ENCODE measurements at places on chromosomes 7 and 10. TPM values are rescaled to one million over a fixed set of nuclear protein-coding genes. Genes with fewer than 3 reads are reported as not detected.
A peak's percentile ranks its signal among the peaks of the same experiment; 100 is the strongest.

DNA sequence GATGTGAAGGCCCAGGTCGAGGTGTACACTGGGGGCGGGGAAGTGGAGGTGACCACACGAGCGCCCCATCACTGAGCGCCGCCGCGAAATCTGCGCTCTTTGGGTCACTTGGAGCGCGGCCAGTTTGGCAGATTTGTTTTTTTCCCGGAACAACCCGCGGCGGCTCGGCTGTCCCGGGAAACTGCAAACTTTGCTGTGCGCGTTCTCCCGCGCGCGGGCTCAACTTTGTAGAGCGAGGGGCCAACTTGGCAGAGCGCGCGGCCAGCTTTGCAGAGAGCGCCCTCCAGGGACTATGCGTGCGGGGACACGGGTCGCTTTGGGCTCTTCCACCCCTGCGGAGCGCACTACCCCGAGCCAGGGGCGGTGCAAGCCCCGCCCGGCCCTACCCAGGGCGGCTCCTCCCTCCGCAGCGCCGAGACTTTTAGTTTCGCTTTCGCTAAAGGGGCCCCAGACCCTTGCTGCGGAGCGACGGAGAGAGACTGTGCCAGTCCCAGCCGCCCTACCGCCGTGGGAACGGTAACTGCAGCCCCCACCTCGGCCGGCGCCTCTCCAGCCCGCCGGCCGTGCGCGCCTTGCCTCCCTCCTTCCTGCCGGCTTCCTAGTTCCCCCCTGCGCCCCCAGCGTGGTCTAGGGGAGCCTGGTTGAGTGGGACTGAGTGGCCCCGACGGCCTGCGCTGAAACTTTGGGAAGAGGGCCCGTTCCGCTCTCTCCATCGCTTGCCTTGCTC lies at the start of gene CASP7:
Gene CASP7 (plus strand): TSS at position 450 of the 727 bp plus-strand sequence. CDS start 17,582 bp downstream, outside the sequence.
- DNase-seq: peak; percentile 86

GRCh38 chr10:17523917-17524316 lies 69.5 kb upstream of the ST8SIA6 start:
- DNase-seq: no peak

DNA sequence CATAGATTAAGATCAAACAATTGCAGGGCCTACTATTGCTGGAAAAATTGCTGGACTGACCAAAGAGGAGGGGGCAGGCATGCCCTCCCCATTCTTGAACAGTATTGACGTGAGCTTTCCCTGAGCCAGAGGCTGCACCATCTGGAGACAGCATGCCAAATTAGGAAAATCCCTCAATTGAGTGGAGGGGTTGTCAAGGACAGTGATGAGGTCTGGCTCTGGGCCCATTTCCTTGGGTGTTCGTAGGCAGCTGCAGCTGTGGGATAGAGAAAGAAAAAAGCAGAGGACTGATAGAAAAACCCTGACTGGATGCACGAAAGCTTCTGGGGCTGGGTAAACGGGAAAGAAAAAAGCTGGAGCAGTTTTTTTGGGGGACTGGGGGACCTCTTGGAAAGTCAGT lies 22.8 kb upstream of the ORC5 start:
- no peak for DNase-seq

DNA sequence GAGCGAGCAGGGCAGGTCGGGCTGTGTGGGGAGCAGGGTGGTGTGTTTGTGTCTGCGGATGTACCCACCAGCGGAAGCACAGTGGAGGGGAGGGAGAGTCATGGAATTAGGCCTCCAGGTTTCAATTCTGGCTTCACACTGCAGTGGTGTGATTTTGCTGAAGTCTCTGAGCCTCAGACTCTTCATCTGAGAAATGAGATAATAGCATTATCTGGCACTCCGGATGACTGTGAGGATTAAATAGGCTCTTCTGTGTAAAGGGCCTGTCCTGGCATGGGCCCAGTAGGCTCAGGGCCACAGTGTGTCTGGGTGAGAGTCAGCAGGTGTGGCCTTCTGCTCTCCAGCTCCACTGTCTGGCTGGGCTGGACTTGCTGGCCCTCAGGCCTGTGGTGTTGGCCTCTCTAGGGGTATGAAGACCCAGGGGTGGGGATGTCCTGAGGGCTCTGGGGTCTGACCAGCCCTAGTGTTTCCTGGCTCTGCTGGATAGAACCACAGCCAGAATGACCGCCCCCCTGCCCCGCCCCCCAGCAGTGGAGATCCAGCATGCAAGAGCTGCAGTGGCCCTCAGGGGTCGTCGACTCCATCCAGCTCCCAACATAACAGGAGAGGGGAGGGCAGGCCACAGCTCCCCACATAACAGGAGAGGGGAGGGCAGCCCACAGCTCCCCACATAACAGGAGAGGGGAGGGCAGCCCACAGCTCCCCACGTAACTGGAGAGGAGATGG lies 178.6 kb downstream of the RPS24 start:
- no peak for DNase-seq

DNA sequence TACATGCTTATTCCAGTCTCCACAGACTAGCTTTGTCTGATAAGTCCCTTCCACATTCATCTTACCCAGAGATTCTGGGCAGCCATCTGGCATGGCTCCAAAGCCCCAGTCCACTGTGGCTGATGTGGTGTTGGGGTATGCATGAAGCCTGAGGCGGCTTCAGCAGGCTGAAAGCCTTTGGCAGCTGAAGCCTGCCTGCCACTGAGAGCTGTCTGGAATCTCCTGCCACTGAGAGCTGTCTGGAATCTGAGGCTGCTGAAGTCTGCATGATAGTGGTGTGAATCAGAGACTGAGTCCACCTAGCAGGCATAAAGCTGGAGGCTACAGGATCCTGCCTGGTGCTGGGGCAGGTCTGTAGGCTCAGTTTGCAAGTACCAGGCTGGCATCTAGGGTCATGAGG lies 87.1 kb downstream of the DYNC1I1 start:
- DNase-seq: no peak

DNA sequence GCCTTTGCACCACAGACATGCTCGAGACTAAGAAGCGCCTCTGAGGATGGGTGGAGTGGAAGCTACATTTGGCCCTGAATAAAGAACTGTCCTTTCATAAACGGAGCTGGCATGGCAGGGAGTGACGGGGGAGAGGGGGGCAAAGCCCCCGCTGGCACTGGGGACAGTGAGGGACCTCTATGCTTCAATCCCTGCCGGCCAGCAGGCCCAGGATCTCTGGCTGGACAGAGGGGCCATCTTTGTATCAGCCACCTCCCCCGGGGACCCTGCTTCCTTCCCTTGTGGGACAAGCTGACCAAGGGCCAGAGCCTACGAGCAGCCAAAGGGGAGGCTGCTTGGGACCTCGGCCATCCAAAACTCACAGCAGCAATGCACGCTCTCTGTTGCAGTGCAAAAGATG lies 28.2 kb upstream of the ECHDC3 start:
- no peak for DNase-seq

GRCh38 chr10:76124280-76124679 lies 692.9 kb downstream of the LRMDA start:
- no peak for DNase-seq

DNA sequence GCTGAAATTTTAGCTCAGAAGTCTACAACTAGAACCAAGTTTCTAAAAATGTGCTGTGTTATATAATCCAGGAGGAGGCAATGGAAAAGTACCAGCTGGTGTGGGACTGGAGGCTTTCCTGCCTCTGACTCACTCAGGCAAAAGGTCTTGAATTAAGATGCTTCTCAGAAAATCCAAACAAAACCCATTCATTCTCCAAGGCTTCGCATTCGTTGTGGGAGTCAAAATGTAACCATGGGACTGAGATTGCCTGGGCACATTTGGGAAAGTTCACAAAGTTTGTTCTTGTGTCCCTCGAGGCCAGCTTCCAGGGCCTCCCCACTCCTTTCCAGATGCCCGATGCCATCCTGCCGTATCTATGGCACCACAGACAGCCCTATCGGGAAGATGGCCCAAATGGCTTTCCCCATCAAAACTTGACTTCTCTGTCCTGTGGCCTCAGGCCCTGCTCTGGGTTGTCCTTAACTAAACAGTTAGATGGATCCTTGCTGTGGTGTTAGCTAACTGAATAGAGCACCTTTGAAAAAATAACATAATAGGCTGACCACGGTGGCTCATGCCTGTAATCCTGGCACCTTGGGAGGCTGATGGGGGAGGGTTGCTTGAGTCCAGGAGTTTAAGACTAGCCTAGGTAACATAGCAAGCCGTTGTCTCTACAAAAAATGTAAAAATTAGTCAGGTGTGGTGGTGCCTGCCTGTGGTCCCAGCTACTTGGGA lies 180.5 kb downstream of the PFKFB3 start:
- DNase-seq: no peak

GRCh38 chr7:151139071-151139790 lies 28.3 kb downstream of the GBX1 start:
- DNase-seq: no peak

DNA sequence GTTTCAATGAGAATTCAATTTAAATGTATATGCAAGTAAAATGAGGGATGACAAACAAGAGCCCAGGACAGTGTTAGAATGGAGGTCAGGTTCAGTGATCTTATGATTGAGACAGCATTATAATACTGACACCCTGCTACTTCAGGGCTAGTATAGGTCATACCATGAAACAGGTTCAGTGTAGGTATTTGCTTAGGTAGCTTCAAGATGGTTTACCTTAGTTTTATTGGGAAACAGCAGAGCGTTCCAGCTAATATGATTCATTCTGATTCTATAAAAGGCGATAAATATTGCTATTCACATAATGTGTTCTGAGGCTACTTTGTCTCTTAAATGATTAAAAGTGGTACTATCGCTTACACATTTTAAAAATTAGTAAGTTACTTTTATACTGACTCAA lies 203.3 kb downstream of the PPP1R9A start:
- no peak for DNase-seq

- DNase-seq: no peak
Measured at GRCh38 chr10:79627075-79627474, 16.3 kb downstream of the SFTPA1 start.

GRCh38 chr10:5595095-5595494 lies 70.3 kb downstream of the CALML3 start:
- no peak for DNase-seq

GRCh38 chr7:148967032-148967372 lies 61.3 kb downstream of the PDIA4 start:
- no peak for DNase-seq

DNA sequence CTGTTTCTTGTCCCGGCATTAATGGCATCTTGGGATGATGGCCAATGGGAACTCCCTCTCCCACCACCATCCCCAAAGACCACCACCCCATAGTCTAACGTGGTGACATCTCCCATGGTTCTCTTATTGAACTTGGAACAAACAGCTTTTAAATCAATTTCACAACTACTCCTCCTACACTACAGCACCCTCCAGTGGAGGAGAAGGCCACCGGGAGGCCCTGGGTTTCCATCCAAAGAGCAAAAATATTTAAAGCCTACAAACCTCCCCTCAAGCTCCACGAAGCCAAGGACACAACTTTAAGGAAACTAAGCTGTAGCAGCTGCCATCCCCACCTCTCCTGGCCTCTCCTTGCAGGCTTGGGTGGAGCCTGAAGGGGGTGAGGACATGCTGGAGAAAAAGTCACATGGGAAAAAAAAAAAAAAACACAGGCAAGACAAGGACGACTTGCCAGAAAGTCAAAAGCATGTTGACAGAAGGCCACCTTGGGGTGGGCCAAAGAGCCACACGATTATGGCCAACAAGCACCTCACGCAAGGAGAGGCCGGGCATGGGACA lies 94.0 kb upstream of the LANCL2 start:
- no peak for DNase-seq

GRCh38 chr7:28018020-28018419 lies 162.6 kb downstream of the JAZF1 start:
- DNase-seq: no peak

DNA sequence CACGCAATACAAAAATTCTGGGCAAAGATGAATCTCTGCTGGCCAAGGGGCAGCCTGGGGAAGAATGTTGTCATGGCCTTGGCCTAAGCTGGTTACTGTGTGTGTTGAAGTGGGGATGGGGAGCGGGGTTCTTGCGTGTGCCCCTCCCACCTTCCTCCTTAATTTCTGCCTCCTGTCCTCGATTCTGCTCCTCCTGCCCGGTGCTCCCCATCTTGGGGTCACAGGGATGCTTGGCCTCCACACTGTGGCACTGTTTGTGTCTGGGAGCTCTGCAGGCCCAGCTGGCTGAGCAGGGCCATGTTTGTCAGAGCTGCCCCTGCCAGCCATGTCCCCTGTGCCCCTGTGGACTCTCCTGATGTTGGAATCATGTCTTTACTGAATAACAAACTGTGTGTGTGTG lies 37.1 kb downstream of the RPS24 start:
- DNase-seq: no peak

TRIM56 gene
- 19.9 TPM for polyA plus RNA-seq

IGFBP3 gene
- polyA plus RNA-seq: 62.6 TPM

ZDHHC6 gene
- polyA plus RNA-seq: 87.7 TPM

ZNF316 gene
- 56.2 TPM for polyA plus RNA-seq

POT1 gene
- polyA plus RNA-seq: 50.4 TPM

PDE6C gene
- 2.2 TPM for polyA plus RNA-seq

SFRP4 gene
- 2.2 TPM for polyA plus RNA-seq

SLC18A3 gene
- polyA plus RNA-seq: not detected

PAPOLB gene
- 0.18 TPM for polyA plus RNA-seq

SLC16A9 gene
- polyA plus RNA-seq: 43.4 TPM

Data from left kidney (tissue), 8 donors.